ENCODE measurements at places on chromosomes 11 and 22.

DNA sequence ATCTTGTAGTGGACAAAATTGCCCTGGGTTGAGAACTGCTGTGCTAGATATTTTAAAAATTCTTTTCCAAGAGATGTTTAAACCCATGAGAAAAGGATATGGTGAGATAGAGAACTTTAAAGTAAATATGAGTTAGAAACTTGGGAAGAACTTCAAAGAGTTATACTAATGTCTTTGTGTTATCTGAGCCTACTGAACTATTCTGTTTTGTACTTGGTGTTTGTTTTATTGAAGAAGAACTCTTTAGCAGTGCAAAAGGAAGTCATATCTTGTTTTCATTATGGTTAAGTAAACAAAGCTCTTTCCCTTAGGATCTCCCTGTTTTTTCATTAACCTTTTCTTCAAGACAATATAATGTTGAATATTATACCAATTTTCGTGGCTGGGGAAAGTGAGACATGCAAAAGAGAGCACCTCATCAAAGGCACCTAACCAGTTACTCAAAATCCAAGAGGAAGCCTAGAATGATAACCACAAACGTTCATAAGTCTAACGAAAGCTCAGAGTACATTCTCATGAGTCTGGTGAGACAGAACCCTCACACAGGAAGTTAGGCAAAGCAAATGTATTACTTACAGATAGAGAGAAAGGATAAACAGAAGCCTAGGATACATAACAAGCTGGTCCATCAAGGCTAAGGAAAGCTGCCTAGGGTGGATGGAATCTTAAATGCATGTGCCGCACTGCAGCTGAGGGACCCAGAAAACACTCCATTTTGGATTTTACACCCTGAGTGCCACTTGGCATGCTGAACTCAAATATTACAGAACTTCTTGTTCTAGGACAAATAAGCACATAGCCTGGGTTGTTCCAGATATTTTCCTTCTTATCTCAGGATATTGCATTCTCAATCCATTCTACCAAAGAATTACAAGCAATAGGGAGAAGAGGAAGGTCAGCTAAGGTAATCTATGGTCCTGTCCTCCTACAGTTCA is 112.5 kb upstream of the ANO3 start:
- DNase-seq = no peak

- no peak for DNase-seq
Observed at GRCh38 chr11:19091366-19091765, 25.6 kb upstream of the ZDHHC13 start.

DNA sequence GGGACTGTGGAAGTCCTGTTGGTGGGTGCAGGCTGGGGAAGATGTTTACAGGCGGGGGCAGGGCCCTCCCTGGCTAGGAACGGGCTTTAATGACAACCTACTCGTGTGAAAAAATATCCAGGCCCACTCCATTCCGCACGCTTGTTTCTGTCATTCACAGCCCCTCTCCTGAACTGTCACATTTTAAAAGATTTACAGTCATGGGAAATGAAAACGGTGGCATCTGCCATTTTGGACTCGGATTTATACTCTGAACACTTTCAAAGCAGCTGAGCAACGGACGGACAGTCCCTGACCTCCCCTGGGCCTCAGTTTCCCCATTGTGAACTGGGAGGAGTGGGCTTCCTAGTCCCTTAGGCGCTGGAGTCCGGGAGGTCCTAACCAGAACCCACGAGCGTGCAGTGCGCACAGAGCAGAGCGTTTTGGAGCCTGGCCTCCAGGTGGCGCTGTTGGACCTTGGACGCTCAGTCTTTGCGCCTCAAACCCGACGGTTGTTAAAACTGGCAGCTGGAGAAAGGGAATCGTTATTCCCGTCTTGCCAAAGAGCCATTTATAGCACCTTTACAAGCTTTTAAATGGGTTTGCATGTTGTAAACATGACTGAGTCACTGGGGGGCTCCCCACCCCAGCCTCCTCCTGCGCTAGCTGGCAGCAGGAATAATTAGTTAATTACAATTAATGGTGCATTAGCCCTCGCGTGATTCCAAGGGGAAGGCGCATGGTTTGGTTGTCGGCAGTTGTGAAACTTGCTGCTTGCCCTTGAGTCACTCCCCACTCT is 75.3 kb downstream of the FBLN1 start:
- DNase-seq = no peak

GRCh38 chr11:100637706-100638105 is 49.4 kb upstream of the ARHGAP42 start:
- no peak for DNase-seq

DNA sequence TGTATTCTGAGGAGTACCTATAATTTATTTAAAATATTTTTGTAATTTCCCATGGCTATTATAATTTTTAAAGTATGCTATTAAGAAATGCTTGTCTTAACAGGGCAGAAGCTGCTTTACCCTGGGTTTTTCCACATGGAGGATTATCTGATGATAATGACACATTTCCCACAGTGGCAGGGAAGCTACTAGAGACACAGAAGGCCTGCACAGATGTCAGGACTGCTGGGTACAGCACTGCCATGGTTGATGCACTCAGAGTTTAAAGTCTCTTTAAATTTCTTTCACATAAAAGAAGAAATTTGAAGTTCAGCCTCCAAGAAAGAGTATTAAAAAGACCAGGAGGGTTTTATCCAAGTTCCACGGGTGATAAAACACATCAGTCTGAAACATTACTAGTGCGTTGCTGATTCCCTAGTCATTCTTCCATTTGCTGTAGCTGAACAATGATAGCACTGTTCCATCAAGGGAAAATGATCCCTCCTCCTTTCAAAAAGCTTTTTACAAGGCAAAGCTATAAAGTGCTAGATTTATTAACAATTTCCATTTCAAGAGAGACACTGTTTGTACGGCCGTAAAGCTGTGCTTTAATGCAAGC is 363.0 kb downstream of the CNTN5 start:
- DNase-seq = no peak

- DNase-seq = no peak
Observed at GRCh38 chr22:44460287-44460686, 37.7 kb downstream of the RTL6 start.

DNA sequence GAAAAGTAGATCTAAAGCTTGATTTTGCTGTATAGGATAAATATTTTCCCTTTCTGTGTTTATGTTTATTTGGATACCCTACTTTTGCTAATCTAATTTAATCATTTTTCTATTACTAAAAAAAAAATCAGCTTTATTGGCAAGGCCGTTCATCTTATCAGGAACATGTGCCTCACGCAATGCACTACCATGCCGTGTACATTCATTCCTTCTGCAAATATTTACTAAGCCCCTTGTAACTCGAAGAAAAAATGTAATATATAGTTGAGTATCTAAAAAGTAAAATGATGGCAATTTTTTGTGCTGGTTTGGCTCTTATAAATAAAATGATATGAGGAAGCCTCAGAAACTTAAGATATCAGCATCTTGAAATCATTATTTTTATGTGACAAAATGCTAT is 8.9 kb downstream of the UVRAG start:
- DNase-seq = no peak

GRCh38 chr11:78259777-78260487 is 71.2 kb downstream of the USP35 start:
- no peak for DNase-seq

GRCh38 chr11:12901874-12902481 is 107.1 kb upstream of the RASSF10 start:
- DNase-seq = no peak

GRCh38 chr22:44721213-44721612 is 19.2 kb downstream of the PRR5 start:
- DNase-seq = no peak

DNA sequence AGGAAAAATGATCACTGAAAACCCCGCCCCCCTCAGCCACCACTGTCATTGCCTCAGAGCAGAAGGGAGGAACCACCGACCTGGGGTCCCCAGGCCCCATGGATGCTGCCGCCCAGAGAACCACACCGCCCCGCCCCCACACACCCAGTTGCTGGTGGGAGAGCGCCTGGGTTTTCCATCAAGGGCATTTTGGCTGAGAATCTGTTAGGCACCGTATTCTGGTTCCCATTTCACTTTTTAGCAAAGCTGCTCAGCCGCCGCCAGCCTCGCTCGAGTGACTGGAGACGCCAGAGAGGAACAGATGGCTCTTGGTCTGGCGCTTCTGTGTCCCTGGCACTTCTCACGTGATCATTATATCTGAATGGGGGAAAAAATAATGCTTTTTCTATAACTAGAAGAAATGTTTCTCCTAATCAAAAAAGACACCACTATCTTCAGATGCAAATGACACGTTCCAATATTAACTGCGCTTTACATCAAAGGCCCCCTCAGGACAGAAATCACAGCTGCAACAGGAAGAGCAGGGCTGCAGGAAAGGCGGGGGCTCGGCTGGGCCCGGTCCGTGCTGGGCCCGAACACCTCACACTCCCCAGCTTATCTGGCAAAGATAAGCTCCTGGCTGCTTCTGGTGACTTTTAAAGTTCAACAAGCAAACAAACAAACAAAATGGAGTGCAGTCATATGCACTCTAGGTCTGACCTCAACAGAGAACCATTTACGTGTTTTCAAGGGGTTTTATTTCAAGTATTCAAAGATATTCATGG is 149.8 kb downstream of the MPPED1 start:
- no peak for DNase-seq

DNA sequence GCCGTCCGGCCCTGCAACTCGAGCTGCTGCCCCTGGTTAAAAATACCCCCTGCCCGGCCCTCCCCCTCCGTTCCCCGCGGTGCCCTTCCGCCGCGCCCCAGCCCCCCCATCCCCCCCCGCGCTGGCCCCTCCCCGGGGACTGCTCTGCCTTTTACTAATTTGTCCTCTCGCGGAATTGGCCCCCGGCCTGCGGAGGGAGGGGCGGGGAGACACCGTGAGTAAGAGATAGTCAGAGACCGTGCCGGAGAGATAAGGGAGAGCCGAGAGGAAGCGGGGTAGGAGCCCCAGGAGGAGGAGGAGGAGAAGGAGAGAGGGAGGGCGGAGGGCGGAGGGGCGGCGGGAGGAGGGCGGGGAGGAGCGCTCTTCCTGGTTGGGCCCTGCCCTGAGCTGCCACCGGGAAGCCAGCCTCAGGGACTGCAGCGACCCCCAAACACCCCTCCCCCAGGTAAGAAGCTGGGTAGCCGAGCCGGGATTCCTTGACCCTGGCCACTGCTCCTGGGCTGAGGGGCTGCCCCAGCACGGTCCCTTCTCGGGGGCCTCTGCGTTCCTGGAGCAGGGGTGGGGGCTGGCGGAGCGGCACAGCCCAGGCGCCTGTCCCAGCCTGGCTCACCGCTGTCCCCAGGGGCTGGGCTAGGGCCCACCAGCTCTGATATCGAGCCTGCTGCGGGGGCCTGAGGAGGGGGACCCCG is at the start of gene CAPN1:
Gene CAPN1, plus strand, starts transcription at position 360 of the 689 bp plus-strand sequence. CDS start 774 bp downstream, outside the sequence.
- DNase-seq = peak; percentile 83

- no peak for DNase-seq
Observed at GRCh38 chr22:49967706-49968208, 7.2 kb downstream of the PIM3 start.

DNA sequence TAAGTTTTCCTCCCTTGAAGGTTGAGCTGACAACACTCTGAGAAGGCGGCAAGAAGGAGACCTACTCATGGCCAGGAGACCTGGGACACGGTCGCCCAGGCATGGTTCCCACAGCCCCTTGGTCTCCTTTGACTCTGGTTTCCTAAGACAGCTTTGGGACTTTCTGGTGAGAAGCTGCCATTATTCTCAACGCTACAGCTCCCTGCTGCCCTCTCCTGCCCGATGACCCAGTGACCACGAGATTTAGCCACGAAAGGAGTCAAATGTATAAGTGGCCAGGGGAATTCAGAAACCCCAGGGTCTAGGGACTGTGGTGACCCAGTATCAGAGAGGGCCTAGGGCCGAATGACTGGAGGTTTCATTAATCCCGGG is 699 bp upstream of the SDF2L1 start:
- peak; percentile 20 for DNase-seq

DNA sequence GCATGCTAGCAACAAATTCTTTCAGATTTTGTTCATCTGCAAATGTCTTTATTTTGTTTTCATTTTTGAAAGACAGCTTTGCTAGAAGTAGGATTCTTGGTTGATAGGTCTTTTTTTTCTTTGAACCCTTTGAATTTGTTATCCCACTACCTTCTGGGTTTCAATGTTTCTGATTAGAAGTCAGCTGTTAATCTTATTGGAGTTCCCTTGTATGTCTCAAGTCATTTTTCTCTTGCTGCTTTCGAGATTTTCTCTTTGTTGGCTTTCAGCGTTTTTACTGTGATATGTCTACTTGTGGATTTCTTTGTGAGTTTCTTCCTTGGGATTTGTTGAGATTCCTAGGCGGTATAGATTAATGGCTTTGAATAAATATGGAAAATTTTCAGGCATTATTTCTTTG is 27.2 kb upstream of the MS4A8 start:
- DNase-seq = no peak

DNA sequence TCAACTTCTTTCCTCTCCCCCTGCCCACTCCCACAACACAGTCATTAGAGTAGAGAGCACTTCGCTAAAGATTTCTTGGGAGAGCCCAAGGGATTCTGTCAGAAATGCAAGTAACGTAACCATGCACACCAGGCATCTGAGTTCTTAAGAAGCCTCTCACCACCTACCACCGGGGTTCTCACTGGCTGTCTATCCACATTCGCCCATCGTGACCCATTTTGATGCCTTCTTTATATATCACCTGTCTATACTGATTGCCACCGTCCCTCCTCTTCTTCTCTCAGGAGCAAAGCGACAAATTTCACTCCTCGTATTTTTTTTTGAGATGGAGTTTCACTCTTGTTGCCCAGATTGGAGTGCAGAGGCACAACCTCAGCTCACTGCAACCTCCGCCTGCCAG is 23.9 kb upstream of the RASD2 start:
- DNase-seq = no peak

- no peak for DNase-seq
Observed at GRCh38 chr22:18154821-18155390, 4.9 kb downstream of the USP18 start.

DNA sequence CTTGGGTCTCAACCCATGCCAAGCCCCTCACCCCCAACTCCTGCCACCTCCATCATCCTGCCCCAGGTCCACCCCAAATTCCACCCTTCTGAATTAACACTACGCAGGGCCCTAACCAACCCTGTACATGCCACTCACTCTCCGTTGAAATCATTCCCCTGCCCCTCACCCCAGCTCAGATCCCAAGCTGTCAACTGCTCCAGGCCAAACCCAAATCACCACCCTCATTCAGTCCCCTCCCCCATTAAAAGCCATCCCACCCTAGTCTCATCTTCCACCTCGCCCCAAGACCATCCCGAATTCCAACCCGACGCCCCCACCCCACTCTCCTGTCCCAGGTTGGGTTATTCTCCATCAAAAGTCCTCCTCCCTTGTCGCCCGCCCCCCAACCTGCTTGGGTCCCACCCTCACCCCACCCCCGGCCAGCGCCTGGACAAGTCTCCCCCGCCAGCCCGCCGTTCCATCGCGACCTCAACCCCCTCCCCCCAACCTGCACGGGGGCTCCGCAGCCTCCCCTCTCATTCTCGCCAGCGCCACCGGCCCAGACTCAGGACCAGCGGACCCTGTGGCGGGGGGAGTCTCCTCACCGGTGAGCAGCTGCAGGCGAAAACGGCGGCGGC is 466 bp downstream of the FAM168A start:
- no peak for DNase-seq

DNA sequence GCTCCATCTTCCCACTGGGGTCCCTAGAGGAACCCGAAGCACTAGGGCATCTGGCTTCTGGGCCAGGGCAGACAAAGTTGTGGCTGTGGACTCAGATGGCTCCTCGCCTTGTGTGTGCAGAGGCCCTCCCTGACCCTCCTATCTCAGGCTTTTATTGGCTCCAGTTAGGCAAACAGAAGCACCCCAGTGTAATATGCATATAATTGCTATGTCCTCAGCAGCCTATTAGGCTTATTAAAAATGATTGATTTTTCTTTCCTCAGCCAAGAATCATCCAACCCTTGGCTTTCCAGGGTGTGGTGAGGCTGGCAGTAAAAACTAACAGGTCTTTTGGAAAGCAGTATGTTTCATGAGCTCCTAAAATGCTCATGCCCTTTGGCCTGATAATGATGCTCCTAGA is 22.3 kb downstream of the UPB1 start:
- DNase-seq = no peak

Data from amniotic stem cell (primary cell).